ENCODE measurements at places on chromosomes 4 and X.

GRCh38 chr4:150140774-150141400 lies 62.6 kb downstream of the DCLK2 start:
- DNase-seq = peak; percentile 82

DNA sequence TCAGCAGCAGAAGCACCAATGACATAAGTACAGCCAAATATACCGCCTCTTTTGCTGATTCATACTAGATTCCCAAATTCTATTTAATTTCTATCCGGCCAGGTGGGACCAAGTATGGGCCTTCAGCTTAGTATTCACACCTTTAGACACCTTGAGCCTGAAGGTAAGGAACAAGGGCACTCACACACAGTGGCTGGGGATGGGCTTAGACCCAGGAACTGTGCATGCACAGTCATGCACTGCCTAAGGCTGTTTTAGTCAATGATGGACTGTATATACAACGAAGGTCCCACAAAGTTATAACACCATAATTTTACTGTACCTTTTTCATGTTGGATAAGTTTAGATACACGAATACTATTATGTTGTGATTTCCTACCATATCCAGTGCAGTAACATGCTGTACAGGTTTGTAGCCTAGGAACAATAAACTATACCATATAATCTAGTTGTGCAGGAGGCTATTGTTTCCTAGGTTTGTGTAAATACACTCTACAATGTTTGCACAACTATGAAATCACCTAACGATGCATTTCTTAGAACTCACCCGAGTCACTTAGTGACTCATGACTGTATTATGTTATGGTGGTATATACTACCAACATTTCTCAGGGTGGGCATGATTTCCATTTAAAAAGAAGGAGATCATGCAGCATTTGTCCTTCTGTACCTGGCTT lies 9.7 kb upstream of the CLNK start:
- no peak for DNase-seq

DNA sequence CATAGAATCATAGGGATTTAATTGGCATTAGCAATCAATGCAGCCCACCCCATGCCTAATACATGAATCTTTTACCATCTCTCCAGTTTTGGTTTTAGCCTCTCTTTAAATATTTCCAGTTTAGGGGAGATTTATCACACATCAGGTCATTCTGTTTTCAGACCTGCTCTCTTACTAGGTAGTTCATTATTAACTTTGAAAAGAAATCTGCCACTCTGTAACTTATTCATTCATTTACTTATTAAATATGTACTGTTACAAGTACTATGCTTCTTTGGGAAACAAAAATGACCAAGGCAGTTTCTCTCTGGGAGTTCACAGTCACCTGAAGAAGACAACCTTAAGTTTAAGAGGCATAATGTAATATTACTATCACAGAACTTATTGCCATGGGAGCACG lies 62.1 kb downstream of the USO1 start:
- no peak for DNase-seq

- no peak for DNase-seq
Observed at GRCh38 chrX:138982365-138982764, 270.8 kb upstream of the FGF13 start.

- DNase-seq = no peak
Observed at GRCh38 chr4:86856896-86857295, 7.7 kb upstream of the SLC10A6 start.

Data from fibroblast of skin of right quadriceps (primary cell).